ENCODE measurements at places on chromosomes 1 and 21.

GRCh38 chr1:238951809-238952208 lies 434.6 kb upstream of the CHRM3 start:
- no peak for DNase-seq

DNA sequence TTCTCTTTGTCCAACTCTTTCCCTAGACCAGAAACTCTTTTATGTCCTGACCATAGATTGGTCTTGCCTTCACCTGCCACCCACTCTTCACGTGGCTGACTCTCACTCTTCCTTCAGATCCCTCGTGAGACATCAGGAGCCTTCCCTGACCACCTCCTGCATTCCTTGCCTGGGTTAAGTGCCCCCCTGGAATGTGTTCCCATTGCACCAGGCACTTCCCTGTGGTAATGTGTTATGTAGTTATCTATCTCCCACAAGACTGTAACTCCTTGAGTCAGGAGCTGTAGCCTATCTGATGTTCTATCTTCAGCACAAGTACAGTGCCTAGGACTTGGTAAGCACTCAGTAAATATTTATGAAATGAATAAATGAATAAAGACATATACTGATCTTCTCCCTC lies 111.2 kb upstream of the CTTNBP2NL start:
- no peak for DNase-seq

DNA sequence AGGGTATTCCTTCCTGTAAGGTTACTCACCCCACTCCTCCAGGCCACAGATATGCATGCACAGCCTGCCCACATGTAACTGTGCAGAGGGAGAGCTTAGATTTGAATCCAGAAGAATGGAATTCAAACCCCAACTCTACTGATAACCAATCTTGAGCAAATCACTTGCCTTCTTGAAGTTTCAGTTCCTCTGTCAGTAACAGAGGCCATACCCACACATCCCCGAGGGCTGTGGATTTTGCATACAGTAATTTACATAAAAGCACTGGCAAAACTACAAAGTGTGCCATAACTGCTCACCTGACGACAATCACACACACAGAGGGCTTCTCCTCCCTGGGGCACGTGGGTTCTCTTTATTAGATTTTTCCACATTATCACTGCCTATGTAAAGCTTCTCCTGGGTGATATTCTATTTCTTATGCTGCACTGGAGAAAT lies 18.6 kb downstream of the CD247 start:
- DNase-seq = no peak

DNA sequence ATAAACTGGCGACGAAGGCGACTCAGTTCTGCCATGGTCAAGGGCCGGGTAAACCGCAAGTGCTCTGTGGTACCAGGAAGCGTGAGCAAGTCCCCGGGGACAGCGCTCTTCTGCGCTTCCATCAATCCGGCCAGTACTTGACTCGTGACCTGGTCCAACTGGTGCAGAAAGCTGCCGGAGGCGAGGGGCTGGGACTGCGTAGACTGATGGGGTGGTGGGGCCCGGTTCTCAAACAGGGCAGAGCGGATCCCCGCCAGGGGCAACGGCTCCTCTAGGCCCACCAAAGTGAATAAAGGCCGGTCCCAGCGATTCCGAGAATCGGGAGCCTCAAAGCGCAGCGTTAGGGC lies 852 bp downstream of the KTI12 start:
- peak; percentile 25 for DNase-seq

GRCh38 chr1:232142403-232143314 lies 487.3 kb downstream of the SIPA1L2 start:
- peak; percentile 81 for DNase-seq

- DNase-seq = no peak
Measured at GRCh38 chr1:93415296-93415695, 32.6 kb upstream of the FNBP1L start.

GRCh38 chr1:47469910-47470309 lies 32.1 kb downstream of the FOXD2 start:
- DNase-seq = no peak

- DNase-seq = no peak
Measured at GRCh38 chr1:56229186-56229585, 350.2 kb downstream of the PLPP3 start.

DNA sequence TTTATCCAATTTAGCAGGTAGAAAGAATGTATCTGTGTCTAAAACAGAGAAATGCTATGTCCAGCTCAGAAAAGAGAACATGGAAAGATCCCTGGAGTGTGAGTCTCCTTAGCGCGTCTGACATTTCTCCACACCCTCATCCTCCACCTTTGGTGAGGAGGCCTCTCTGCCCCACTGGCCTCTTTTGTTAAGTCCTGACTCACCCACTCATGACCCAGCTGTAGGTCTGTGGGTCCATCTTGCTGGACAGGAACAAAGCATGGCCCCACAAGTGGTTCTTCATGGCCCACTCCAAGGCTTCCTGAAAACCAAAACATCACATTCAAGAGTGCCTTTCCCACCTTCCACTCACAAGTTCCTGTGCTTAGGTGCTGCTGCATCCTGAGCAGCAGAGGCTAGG lies 15.8 kb downstream of the SEC16B start:
- DNase-seq = no peak

DNA sequence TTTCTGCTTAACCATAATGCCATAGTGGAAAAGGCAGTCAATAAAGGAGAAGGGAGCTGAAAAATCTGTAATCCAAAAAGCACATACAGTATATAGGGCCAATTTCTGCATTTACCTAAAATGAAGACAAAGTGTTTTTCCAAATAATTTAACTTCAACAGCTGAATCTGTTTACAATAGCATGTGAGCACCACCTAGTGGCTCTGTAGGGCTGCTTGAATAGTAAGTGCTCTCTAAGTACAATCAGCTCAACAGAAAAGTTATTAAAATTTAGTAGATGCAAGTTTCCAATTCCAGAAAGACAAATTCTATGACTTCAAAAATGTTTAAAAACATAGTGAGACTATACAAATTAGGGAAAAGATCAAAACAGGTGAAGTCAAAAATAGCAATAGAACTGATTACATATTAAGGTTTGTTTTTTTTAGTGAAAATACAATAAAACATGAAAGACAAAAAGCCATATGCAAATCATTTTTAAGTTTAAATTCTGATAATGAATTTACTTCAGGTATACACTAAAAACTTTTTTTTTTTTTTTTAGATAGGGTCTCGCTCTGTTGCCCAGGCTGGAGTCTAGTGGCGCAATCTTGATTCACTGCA lies 220.0 kb downstream of the SETD4 start:
- DNase-seq = no peak

- no peak for DNase-seq
Measured at GRCh38 chr1:184118046-184118445, 66.5 kb downstream of the TSEN15 start.

- DNase-seq = no peak
Measured at GRCh38 chr1:64312431-64312830, 109.0 kb downstream of the UBE2U start.

DNA sequence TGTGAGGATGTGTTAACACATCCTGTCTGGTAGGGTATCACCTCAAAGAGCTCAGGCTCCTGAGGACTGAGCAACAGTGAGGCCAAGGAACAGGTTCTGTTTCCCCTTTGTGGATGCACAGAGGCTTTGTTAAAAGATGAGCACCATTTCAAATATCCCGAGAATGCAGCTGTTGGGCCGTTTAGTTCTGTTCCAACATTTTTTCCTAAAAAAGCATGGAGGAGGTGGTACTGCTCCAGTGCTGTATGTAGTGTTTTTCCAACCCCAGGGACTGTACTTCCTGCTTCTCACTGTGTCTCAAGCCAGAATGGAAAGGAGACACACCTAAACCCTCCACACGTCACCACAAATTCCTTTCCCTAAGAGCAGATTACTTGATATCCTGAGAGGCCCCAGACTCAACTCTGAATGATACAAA lies 53.8 kb upstream of the BCL10 start:
- no peak for DNase-seq

DNA sequence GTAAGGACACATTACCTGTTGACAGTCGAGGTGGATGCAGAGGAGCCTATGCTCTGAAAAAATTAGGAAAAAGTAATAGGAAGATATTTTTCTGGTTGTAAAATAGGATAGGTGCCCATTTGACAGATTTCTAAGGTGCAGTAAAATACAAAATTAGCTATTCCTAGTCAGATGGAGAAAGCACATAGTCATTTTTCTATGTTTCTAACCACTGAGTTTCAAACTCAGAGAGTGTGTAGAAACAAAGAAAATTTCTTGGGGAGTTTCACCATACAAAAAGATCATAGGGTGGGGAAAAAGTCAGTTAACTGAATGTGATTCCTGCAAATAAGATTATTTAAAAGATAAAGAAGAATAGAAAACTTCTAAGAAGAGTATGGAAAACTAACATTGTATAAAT lies 666.9 kb downstream of the KCNT2 start:
- DNase-seq = no peak

DNA sequence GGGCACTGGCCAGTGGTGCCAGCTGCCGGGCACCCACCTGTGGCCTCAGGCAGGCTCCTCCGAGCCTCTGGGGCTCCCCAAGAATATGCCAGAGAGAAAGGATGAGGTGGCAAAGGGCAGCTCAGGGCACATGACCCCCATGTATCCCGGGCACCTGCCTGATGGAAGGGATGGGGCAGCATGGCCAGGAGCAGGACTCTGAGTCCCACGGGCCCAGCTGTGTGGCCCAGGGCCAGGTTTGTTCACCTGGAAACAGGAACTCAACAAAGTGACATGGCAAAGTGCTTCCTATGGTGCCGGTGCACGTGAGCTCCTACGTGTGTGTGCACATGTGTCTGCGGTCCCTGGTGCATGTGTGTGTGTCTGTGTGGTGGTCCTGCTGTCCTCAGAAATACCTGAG lies 9.5 kb upstream of the GPR153 start:
- no peak for DNase-seq

- DNase-seq = peak; percentile 33
Measured at GRCh38 chr1:171788696-171789095, 7.2 kb downstream of the METTL13 start.

DNA sequence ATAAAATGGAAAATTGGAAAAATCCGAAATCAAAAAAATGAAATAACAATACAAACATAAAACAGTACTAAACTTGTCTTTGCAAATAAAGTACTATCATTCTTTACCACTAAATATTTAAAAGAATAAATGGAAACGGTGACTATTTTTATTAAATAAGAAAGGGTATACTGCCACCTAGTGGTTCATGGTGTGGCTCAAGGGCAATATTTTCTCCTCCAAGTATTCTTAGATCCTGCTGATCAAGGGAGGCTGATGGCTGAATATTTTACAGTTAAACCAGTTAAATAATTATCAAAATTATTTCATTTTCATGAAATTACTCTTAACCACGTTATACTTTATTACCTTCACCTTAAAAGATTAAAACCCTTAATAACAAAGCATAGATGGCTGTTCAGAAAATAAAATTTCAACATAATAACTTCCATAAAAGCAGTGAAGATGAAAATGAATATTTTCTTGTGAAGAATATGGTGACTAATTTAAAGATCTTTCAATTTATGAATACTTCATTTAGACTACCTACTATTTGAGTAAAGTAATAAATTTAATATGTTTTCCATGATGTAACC lies 1793.9 kb downstream of the NCAM2 start:
- DNase-seq = no peak

DNA sequence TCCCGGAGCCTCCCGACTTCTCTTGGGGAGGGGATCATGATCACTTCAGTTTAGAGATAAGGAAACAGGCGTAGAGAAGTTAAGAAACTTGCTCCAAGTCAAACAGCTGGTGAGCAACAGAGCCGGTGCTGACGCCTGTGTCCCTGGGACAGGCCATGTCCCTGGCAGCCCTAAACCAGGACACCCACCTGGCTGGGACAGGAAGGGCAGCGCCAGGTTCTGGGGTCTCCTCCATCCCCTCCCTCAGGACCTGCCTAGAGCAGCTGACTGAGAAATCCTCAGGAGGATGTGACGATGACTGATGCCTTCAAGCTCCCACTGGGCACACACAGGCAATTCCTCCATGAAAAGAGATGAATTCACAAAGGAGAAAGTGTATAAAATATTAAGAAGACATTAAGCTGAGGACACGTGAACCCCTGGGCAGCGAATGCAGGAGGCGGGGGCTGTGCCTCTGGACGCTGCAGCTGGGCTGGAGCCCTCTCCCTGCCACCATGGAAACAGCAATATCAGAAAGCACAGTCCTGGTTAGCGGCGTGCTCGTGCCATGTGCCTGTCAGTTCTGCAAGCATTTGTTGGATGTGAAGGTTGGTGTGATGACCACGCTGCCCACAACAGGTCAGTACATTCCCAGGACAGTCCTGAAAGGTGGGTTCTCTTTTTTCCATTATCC lies 40.1 kb upstream of the C1orf174 start:
- DNase-seq = no peak

DNA sequence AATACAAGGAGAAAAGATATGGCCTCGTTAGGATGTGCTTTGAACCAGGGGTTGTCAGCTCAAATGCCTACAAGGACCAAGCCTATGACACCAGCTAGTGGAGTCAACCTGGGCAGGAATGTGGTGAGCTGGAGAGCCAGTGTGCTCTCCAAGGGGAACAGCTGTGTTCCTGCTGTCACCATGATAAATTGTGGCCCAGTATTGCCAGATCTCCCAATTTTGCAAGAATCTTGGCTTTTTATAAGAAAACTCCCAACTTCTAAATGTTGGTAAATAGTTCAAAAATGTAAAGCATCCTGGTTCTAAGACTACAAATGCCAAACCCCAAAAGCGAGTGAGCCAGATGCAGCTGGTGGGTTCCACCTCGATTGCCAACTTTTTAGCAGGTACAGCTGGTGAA lies 391.1 kb downstream of the PLPP3 start:
- no peak for DNase-seq

GRCh38 chr1:117710710-117711109 lies 104.9 kb downstream of the TENT5C start:
- DNase-seq = no peak

DNA sequence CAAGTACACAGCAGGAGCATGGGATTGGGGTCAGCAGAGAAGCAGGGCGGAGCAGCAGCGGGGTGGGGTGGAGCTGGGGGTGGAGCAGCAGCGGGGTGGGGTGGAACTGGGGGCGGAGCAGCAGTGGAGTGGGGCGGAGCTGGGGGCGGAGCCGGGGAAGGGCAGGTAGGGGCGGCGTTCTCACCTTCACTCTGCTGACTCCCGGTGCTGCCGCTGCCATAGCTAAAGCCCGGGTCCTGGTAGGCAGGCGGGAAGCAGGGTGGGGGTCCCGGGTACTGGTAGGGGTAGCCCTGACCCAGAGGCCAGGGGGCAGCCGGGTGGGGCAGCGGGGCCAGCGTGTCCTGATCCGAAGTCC lies 6.7 kb downstream of the TAS1R3 start:
- DNase-seq = no peak

- no peak for DNase-seq
Measured at GRCh38 chr1:231628207-231628876, 1.8 kb downstream of the DISC1 start.

GRCh38 chr1:156740237-156740740 lies 599 bp downstream of the MRPL24 start:
- DNase-seq = no peak

GRCh38 chr21:45163413-45164123 lies 89.2 kb downstream of the ADARB1 start:
- DNase-seq = no peak

GRCh38 chr1:190328361-190328760 lies 149.3 kb downstream of the BRINP3 start:
- no peak for DNase-seq

All from GOT3 (cell line).